Stimulated activated CD8-positive, alpha-beta memory T cell treated with anti-CD3 and anti-CD28 coated beads, Interleukin-15, amount 100 ng/mL, for 24 hours (primary cell): ENCODE measurements at places on chromosomes 12 and 14.

GRCh38 chr12:14408208-14408607 is 42.7 kb downstream of the ATF7IP start:
- DNase-seq, result no peak

GRCh38 chr14:22547948-22548750 is 40.9 kb downstream of the DAD1 start:
- DNase-seq, result no peak

DNA sequence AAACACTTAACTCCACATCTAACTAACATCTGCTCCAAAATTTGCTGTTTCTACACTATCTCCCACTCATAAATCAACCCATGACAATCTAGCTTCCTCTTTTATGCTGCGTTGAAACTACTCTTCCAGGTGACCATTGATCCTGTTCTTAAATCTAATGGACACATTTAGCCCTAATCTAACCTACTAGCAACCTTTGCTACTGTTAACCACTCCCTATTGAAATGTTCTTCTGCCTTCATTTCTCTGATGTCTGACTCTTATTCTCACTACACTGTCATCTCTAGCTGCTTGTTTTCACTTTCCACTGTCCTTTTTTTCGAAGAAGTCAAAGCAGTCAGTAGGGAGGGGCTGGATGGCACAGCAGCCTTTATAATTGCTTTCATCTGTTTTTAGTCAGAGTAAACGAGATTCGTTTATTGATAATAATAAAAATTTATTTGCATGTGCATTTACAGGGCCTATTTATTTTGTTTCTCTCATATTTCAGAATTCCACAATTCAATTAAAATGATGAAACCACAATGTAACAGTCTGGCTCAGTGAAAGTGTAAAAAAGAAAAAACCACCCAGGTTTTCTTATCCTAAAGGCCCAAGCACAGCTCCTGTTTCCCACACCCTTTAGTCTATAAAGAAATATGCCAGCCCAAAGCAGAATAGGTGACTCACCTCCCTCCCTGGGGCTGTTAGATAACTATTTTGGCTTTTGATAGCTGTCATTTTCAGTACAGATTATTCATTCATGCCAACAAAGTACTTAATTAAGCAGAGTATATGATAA is 44.9 kb downstream of the ATP2B1 start:
- DNase-seq, result no peak

DNA sequence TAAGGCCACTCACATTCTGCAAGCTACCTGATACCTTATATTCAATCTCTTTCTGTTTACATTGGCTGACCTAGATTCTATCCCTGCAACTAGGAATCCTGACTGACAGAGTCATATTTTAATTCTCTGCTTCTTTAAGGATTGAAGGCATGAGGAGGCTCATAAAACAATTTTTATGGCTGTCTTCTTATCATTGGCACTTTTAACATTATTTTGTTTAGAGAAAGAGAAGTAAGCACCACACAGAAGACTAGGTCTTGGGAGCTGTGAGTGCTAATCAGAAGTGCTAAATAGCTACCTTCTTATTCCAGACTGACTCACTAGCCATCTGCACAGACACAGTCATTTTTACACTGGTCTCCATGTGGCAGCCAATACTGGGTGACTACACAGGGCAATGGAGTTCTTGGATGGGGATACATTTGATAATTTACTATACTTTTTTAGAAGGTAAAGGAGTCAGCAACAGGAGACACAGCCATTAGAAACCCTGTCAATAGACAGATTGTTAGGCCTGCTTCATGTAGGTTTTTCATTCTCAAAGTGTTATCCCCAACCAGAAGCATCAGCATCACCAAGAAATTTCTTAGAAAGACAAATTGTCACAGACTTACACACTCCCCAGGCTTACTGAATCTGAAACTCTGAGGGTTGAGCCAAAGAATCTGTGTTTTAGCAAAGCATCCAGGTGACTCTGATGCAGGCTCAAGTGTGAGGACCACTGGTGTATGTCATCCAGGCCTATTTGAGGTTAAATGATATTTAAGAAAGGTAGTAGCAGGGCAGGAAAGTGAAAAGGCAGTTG is 214.1 kb downstream of the DUSP6 start:
- no peak for DNase-seq

GRCh38 chr12:106223485-106224354 is 24.1 kb downstream of the CKAP4 start:
- peak; percentile 47 for DNase-seq

DNA sequence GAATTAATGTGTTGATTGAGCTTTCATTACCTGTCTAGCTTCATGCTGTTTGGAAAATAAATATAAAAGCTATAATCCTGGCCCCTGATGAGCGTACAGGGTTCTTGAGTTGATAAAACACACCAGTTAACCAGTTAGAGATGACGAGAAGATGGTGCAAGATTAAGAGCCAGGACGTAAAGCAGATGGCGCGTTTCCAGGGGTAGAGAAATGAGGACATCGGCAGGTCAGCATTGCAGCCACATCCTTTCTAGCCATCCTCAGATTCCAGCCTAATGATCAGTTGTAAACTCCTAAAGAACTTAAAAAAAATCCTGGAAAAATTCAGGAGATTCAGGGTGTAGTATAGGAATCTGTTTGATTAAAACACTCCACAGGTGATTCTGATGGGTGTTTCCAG is 203.7 kb downstream of the CACNA1C start:
- no peak for DNase-seq

GRCh38 chr14:54381821-54382220 is 15.0 kb upstream of the CDKN3 start:
- DNase-seq, result no peak

GRCh38 chr12:57845478-57846284 is 848 bp downstream of the CTDSP2 start:
- no peak for DNase-seq
